COR-L47 (cell line): ENCODE measurements at places on chromosomes 12 and 14.

GRCh38 chr12:48991247-48992050, 7.7 kb downstream of the DDN start:
- DNase-seq, result no peak

GRCh38 chr14:21308132-21308478, 28.2 kb downstream of the RPGRIP1 start:
- DNase-seq, result no peak

- DNase-seq, result peak; percentile 39
These were observed 565 bp downstream of the CEP83 start for GRCh38 chr12:94458877-94459727.

GRCh38 chr14:71728386-71728785, 203.8 kb upstream of the RGS6 start:
- no peak for DNase-seq

DNA sequence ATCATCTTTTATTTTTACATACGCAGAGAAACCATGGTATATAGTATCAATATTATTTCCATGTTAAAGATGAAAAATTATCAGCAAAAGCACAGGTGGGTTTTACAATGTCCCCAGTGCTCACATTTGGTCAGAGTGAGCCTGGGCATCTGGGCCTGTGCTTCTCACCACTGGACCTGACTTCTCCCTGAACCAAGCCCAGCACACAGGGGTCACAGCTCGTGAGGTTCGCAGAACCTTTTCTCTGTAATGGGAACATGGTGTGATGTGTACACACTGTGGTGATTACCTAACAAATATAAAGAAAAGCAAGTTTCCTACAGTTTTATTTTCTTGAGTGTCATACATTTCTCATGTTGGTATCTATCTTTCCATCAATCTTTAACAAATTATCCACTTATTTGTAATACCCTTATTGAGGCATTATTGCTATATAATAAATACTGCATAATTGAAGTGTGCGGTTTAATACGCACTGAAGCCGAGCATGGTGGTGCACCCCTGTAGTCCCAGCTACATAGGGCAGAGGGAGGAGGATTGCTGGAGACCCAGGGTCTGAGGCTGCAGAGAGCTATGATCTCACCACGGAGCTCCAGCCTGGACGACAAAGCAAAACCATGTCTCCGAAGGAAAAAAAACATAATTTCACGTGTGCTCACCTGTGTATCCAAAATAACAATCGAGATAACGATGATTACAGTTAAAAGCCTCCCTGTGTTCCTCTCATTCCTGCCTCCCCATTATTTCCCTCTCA, 743.2 kb downstream of the TMEM121 start:
- DNase-seq, result no peak

- peak; percentile 4 for DNase-seq
These were observed 93.4 kb upstream of the SLCO1C1 start for GRCh38 chr12:20601668-20602280.

GRCh38 chr12:78964521-78964920, 99.9 kb downstream of the SYT1 start:
- DNase-seq, result no peak

- DNase-seq, result no peak
These were observed 125.4 kb downstream of the SAMD4A start for GRCh38 chr14:54692284-54692772.

- no peak for DNase-seq
These were observed 49.7 kb downstream of the C14orf132 start for GRCh38 chr14:96088911-96089310.
